MCF 10A (cell line): ENCODE measurements at places on chromosomes 13 and 19.
A peak's percentile ranks its signal among the peaks of the same experiment; 100 is the strongest.

GRCh38 chr13:73368608-73369007 lies 309.8 kb downstream of the KLF5 start:
- DNase-seq: peak; percentile 91

DNA sequence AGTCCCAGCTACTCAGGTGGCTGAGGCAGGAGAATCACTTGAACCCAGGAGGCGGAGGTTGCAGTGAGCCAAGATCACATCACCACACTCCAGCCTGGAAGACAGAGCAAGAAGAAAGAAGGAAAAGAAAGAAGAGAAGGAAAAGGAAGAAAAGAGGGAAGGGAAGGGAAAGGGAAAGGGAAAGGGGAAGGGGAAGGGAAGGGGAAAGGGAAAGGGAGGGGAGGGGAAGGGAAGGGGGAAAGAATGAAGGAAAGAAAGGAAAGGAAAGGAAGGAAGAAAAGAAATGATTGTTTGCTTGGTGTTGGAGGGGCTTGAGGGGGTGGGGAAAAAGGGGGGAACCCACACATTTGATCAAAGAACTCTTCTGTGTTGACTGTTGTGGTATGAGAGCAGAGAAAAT lies 10.0 kb downstream of the PMIS2 start:
- no peak for DNase-seq

DNA sequence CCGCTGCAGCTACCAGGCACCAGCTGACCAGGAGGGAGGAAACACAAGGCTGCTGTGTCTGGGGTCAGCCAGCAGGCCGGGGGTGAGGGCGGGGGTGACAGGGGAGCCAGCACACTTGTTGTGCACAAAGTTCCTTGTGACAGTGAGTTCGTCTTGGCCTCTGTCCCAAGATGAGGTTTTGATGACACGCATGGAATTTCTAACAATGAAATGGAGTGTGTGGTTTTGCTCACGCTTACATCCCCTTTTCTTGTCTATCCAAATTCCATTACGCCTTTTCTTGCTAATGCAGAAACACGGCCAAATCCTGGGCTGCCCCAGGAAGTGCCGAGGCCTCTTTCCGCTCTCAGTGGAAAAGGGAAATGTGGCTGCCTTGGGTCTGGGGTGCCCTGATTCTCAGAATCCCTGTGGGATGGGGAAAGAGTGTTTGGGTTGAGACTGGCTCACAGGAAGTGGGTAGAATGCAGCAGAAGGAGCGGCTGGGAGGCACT lies 73.8 kb downstream of the GADD45B start:
- peak; percentile 53 for DNase-seq

- DNase-seq: peak; percentile 62
Observed at GRCh38 chr13:42883771-42884467, 102.5 kb downstream of the FAM216B start.

DNA sequence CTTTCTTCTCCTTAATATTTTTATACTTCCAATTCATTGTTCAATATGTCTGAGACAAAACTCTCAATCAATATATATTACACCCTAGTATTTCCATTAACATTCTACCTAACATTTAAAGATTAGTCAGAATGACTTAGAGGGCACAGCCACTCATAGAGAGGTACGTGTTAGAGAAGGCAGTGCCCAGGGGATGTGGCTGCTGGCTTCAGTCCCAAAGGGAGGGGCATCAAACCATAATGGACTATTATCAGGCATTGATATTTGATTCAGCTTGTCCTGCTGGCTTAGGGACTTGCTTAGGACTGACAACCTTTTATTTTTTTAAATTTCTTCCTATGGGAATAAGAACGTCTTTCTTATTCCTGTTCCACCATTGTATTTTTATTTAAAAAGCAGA lies 1392.0 kb upstream of the ATXN8OS start:
- no peak for DNase-seq

DNA sequence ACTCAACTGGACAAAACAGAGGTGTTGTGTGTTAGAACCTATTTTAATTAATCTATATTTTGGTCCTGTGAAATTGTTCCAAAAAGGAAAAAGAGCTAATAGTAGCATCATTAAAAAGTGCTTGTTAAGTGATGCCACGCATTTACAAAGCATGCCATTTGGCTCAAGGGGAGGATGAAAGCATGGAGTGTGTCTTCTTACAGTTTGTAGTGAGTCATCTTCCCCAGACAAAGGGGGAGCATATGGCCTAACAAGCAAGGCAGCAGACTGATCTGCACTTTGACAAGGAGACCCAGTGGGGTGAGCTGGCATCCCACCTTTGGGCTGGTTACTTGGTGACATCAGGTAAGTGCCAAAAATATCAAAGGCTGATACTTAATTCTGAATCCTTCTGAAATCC lies 297.0 kb downstream of the FGF9 start:
- no peak for DNase-seq

DNA sequence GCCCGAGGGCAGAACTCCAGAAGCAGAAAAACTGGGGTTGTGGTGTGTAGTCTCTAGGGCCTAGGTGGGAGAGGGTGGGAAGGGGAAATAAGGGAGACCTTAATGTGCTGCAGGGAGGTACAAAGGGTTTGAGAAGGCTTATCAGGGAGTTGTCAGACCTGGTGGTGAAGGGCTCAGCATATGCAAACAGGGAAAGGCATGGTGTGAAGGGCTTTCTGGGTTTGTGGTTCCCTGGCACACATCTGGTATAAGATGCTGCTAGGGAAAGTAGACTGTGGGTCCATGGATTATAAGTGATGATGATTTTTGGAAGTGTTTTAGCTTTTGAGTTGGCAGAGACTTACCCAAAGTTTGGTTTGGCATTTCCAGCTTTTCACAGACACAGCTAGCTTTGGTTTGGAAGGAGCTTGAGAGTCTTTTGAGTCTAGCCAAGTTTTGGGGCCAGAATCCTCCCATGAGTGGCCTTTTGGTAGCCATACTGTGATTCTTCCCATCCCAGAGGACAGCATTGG lies 2.2 kb downstream of the TRIM28 start:
- no peak for DNase-seq

GRCh38 chr19:4198467-4199126 lies 16.1 kb downstream of the ANKRD24 start:
- no peak for DNase-seq

DNA sequence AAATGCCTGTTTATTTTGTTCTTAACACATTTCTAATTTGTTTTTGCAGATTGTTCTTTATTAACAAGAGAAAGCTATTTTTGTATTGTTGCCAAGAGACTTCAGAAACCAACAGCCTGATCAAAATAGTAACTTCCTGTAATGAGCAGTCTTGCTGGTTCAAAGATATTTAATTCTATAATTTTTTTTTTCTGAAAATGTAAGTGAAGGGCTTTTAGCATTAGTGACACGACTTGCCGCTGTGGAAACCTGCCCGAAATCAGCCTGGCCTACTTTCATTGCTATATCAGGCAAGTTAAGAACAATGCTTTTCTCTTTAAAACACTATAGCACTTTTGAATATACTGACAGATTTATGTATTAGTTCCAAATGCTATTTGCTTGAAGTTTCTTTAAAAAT lies 374.3 kb downstream of the EFNB2 start:
- DNase-seq: no peak

DNA sequence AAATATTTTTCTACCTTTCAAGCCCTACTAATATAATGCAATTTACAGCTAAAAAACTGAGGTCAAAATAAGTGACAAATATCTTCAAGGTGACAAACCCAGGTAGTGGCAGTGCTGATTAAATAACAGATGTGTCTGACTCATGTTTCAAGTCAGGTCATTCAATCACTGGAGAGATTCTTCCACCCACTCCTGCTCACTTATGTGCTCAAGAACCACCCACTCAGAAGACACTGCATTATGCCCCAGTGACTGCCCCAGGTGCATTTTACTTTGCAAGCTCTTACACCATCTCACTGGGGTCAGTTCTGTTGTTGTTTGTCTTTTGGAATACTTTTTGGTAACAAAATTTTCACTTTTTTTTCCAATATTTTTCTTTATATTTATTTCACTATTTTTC lies 2.2 kb downstream of the ZNF100 start:
- peak; percentile 14 for DNase-seq

GRCh38 chr13:103222683-103223082 lies 156.5 kb upstream of the SLC10A2 start:
- DNase-seq: peak; percentile 65

GRCh38 chr19:18682807-18683108 lies 722 bp upstream of the CRTC1 start:
- no peak for DNase-seq

GRCh38 chr13:26132756-26133155 lies 80.9 kb upstream of the SHISA2 start:
- DNase-seq: peak; percentile 0

- no peak for DNase-seq
Observed at GRCh38 chr19:50327013-50327412, 2.2 kb downstream of the KCNC3 start.

- no peak for DNase-seq
Observed at GRCh38 chr19:5700455-5701092, 10.5 kb downstream of the RPL36 start.

DNA sequence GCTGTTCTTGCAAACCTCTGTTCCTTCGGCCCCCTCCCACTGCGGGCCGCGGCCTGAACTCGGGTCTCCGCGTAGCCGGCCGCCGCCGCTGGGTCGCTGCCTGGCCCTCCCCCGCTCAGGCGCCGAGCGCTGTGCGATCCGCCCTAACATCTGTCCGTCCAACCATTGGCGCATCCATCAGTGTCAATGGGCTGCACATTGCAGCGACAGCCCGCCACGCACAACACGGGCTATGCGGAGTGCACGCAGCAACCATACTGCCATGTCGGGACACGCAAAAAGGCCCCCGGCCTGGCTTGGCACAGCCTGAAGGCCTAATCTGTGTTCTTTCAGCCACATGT lies 2.6 kb upstream of the TSHZ3 start:
- no peak for DNase-seq

GRCh38 chr19:34403784-34404108 lies 453 bp upstream of the PDCD2L start:
- no peak for DNase-seq

DNA sequence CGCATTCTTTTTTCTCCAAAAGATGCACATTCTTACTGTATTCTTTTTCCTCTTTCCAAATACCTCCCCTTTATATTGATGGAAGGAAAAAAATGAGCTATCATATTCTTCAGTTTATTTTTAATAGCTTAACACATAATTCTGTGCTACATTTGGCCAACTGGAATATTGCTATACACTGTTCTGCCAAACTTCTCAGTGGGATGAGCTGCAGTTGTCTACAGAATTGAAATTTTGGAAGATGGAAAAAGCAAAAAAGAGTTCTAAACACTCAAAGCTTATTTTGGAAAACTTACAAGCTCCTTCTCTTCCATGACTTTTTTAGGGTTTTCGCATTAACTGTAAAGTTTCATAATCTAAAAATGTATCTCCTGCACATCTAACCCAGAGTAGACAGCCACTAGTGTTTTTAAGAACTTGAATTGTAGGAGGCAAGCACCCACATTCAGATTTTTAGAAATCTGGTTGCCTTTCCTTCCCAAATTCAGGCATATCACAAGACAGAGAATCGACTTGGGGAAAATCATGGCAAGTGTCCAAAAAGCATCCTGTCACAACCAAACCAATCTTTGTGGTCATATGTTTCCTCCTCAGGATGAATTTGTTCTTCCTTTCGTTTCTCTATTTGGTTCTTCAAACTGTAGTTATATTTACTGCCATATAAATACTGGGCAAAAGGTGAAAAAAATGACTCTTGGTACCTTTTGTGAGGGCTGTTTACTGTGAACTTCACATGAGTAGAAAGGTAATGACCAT lies 111.4 kb upstream of the FRY start:
- no peak for DNase-seq

DNA sequence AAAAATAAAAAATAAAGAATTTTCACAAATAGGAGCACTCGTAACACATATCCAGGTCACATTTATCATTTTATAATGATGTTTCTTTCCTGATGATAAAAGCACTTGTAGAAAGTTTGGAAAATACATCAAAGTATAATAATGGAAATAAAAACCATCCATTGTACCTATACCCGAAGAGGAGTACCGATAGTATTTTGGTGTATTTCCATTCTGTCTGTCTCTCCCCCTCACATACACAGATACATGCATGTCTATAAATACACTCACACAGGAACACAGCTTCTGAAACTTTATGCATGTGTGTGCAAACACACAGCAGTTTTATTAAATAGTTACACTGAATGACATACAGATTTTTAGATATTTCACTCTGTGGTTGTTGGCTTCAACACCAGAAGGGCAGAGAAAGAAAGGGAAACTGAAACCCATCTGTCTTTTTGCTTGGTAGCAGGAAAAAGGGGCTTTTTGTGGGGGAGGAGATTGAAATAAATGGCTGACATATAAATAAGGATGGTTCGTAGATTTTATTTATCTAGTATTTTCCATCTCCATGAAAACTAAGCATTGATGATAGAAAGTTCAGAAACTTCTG lies 114.8 kb downstream of the LRCH1 start:
- no peak for DNase-seq

DNA sequence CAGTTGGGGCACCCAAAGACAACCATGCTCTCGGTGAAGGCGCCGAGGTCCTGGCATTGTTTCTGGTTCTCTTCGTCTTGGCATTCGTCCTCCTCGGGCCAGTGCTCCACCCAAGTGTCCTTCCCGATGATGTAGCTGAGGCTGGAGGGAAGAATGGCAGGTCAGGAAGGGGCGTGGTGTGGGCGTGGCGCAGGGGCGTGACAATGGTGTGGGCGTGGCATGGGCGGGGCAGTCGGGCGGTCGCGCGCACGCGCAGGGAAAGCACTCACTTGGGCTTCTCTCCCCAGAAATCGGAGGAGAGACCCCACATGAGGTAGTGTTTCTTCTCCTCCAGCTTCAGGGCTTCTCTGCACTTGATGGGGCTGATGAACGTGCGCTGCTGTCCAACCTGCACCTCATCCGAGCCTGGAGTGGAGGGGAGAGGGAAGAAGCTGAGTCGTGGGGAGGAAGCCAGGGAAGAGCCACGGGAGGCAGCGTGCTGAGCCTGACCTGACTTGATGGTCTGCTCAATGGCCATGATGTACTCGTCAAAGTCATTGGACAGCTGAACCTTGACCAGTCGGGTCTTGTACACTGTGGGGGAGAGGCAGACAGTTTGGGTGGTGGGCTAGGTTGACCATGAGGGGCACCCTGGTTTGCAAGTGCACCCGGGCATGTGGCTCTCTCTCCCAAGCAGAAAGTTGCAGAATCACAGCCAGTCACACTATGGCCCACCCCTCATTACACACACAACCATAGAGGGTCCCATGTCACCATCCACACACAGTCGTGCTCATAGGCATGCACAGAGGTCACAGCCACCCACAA lies 8.1 kb upstream of the TNFSF14 start:
- DNase-seq: no peak

GRCh38 chr13:26784704-26785639 lies 24.4 kb upstream of the GPR12 start:
- DNase-seq: no peak

DNA sequence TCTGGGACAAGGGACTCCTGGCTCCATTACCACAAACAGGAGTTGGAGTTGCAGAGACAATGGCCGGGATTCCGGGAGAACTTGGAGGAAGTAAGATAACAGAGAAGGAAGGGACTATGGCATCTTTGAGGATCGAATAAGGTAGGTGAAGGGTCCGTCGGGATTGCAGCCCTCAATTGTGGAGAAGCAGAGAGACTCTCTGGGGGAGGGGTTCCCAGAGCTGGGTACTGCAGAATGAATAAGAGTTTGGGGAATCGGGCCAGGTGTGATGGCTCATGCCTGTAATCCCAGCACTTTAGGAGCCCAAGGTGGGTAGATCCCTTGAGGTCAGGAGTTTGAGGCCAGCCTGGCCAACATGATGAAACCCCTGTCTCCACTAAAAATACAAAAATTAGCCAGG lies 3.8 kb downstream of the BST2 start:
- no peak for DNase-seq
